ENCODE measurements at places on chromosomes 5 and 9.

DNA sequence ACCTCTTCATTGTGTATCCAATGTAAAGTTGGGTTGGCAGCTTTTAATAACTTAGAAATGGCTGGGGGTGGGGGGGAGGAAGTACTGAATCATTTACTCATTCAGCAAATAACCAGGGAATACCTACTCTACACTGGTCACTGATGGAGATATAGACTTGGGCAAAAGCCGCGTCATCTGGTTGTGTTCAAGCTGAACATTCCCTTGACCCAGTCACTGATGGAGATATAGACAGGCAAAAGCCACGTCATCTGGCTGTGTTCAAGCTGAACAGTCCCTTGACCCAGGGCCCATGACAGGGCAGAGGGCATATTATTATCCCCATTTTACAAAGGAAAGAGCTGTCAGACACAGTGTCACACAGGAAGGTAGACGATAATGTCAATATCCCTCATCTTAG is 32.6 kb downstream of the FOXI1 start:
- DNase-seq: no peak

DNA sequence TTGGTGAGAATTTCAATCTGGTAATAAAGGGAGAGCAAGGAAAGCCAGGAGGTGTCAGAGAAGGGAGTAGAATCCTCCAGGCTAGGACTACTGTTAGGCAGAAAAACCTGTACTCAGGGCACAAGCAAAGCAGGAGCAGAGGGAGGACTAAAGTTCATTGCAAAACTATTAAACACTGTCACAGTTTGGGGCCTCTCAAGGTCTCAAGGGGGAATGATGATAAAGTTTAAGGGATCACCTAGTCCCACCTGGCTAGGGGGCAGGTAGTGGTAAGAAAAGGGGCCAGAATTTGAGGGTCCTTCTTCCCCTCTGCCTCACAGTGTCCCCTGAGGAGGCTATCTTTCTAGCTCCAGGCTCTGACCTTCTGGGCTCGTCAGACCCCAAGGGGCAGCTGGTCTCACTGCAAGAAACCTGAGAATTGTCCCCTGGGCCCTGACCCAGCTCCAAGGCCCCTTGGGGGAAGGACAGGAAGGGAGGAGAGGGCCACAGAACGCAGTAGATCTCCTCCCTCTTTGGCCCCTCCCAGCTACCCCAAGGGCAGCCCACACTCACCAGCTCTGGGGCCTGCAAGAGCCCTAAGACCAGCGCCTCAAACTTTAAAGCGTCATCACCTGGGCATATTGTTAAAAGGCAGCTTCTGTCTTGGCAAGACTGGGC is 974 bp downstream of the CCDC69 start:
- peak; percentile 72 for DNase-seq

DNA sequence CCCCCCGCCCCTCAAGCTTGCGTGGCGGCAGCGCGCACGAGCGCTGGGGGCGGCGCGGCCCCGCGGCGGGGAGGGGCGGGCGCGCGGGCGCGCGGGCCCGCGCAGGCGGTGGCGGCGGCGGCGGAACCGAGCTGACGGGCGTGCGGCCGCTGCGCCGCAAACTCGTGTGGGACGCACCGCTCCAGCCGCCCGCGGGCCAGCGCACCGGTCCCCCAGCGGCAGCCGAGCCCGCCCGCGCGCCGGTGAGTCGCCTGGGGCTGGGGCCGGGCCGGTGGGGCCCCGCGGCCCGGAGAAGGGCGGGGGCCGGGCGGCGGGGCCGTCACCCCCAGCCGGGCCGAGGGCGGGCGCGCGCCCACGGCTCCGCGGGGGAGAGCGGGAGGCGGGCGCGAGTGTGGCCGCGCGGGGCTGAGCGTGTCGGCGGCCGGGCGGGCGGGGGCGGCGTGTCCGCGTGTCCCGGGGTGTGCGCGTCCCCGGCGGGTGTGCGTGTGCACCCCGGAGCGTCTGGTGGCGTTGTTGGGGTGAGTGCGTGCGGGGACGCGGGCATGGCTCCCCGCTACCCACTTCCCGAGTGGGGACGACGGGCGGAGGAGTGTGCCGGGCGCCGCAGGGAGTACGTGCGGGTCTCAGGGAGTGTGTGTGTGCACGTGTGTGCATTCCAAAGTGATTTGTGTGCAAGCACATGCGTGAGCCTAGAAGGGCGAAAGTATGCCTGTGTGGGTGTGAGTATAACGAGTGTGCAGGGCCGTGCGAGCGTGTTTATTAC is at the start of gene NEK6:
Gene NEK6 (plus strand): TSS at position 106 of the 763 bp plus-strand sequence. CDS start 44,016 bp downstream, outside the sequence.
- peak; percentile 70 for DNase-seq

GRCh38 chr5:170693701-170694100 is 89.8 kb upstream of the GABRP start:
- no peak for DNase-seq

DNA sequence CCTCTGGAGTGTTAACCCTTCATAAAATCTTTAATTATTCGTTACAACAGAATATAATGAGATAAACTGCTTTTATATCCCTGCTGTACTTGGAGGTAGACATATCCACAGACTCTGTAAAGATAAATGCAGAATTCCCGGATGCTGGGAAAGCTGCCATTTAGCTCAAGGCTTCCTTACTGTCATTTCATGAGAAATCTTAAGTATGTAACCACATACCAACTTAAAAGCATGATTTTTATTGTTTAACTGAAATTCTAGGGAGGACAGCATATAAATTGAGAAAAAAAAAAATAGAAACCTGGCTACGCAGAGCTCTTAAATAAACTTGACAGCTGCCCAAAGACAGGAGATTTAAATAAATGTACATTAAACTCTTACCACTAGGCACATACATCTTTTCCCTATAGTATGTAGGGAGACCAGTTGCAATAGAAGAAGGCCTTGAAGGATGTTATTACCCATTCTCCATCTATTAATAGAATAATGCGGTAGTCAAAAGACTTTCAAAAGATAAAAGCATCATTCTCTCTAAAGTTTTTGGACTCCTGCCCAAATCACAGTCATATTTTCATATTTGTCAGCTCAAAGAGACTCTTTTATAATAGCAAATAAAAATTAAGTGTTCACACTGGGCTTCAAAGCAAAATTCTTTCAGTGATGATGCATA is 373.8 kb downstream of the NDUFS4 start:
- no peak for DNase-seq

All from ascending aorta (tissue), 2 donors.